ENCODE measurements at places on chromosomes 2 and 18. TPM values are rescaled to one million over a fixed set of nuclear protein-coding genes. Genes with fewer than 3 reads are reported as not detected.

- no peak overlapping the region for H3K27ac ChIP-seq
- peaks cover 1% of the 10 kb centered on the region for H3K4me1 ChIP-seq
- no peaks in the 10 kb centered on the region for H3K27me3 ChIP-seq
- H3K36me3 ChIP-seq, result no peaks in the 10 kb centered on the region
Measured at GRCh38 chr2:32386739-32387138, 29.9 kb downstream of the BIRC6 start.

DNA sequence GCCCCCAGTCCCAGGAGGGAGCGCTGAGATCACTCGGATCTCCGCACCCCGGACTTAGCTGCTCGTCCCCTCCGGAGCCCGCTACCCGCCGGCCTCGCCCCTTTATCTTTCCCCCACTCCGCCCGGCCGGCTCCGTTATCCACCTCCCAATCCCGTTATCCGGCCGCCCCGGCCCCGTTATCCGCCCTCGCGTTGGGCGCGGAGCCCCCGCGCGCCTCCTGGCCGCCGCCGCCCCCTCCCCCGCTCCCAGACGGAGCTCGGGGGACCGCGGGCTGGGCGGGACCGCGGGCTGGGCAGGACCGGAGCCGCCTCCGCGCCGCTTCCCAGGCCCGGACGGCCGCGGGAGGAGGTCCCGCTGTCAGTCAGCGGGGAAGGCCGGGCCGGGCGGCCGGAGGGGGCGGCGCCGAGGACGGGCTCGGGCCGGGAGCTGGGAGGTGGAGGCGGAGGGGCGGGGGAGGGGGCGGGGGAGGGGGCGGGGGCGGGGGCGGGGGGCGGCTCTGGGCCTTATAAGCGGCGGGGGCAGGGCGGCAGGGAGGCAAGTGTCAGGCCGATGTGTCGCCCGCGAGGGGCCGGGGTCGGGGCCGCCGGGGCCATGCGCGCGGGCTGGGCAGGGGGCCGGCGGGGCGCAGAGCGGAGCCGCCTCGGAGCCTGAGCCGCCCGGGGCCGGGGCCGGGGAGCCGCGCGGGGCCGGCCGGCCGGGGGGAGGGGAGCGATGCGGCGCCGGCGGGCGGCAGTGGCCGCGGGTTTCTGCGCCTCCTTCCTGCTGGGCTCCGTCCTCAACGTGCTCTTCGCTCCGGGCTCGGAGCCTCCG is at the start of gene PKDCC:
TSS of gene PKDCC (plus strand) at position 534 of the 811 bp plus-strand sequence. CDS start at position 713, 179 bp downstream.
- H3K27ac ChIP-seq, result peak within 1 kb of the TSS; percentile 95
- no peaks in the 10 kb centered on the region for H3K27me3 ChIP-seq
- no peaks in the 10 kb centered on the region for H3K36me3 ChIP-seq
- peak; percentile 93 for DNase-seq
- peaks cover 23% of the 10 kb centered on the region for H3K4me1 ChIP-seq

GRCh38 chr18:47077111-47077510 is 41.7 kb upstream of the ELOA2 start:
- no peaks in the 10 kb centered on the region for H3K36me3 ChIP-seq
- H3K27me3 ChIP-seq, result no peaks in the 10 kb centered on the region

DNA sequence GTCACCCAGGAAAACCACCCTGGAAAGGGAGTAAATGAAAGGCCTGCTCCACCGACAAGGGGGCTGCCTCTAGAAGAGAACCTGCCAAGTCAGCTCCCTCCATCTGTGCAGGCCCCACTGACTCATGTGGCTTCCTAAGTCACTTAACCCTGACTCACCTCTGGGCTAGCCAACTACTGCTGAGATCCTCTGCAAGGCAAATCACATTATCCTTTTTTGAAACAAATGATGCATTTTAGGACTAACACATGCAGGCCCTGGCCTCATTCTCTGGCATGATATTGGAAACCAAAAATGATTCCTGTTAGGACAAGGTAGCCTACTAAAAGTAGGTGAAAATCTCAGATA is 474.6 kb downstream of the EPHA4 start:
- no peaks in the 10 kb centered on the region for H3K27me3 ChIP-seq
- DNase-seq, result no peak
- H3K27ac ChIP-seq, result no peak overlapping the region
- no peaks in the 10 kb centered on the region for H3K36me3 ChIP-seq

DNA sequence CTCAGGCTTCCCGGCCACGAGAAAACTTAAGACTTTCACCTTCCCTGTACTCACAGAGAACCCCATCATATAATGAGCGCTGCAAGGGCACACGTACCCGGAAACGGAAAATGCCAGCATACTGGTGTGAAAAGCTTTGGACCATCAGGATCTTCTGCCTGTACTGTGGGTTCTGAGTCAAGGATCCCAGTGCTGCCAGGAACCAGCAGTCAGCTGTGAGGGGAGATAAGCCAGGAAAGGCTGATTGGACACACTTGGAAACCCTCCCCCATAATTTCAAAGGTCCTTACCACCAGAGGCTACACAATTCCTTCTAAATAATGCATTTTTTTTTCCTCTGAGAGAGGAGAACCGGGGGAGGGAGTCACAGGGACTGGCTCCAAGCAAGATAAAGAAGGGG is 31.4 kb downstream of the CAPN13 start:
- H3K4me1 ChIP-seq, result no peaks in the 10 kb centered on the region
- DNase-seq, result no peak
- H3K4me3 ChIP-seq, result no peak overlapping the region
- no peaks in the 10 kb centered on the region for H3K27me3 ChIP-seq

- H3K4me1 ChIP-seq, result no peaks in the 10 kb centered on the region
- no peak overlapping the region for H3K4me3 ChIP-seq
Measured at GRCh38 chr18:27004056-27004829, 138.7 kb upstream of the AQP4 start.

GRCh38 chr18:52903857-52904256 is 563.9 kb downstream of the DCC start:
- DNase-seq, result no peak
- H3K36me3 ChIP-seq, result no peaks in the 10 kb centered on the region
- no peaks in the 10 kb centered on the region for H3K27me3 ChIP-seq
- H3K27ac ChIP-seq, result no peak overlapping the region

- no peaks in the 10 kb centered on the region for H3K36me3 ChIP-seq
- H3K27me3 ChIP-seq, result no peaks in the 10 kb centered on the region
- H3K4me3 ChIP-seq, result no peak overlapping the region
- H3K27ac ChIP-seq, result no peak overlapping the region
- no peak for DNase-seq
Measured at GRCh38 chr2:232577841-232578240, 27.4 kb downstream of the EIF4E2 start.

DNA sequence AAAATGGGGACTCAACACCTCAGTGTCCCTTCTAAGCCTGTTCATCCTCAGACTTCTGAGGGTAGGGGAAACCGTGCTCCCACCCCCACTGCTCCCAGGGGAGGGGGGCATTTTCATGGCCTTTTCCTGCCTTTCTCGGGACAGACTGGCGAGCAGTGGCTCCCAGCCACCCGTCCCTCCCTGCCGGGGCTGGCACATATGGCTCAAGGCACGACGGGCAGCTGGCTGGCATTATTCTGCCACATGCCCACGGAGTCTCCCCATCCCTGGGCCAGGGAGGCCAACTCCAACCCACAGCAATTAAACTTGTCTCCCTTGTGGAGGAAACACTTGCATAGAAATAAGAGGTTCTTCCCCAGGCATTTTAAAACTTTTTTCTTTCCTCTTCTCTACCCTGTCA is 148.5 kb upstream of the CBLN2 start:
- no peaks in the 10 kb centered on the region for H3K36me3 ChIP-seq
- no peak overlapping the region for H3K27ac ChIP-seq
- no peaks in the 10 kb centered on the region for H3K27me3 ChIP-seq
- H3K4me3 ChIP-seq, result no peak overlapping the region

GRCh38 chr2:88265352-88266303 is 95.5 kb downstream of the THNSL2 start:
- no peak overlapping the region for H3K27ac ChIP-seq
- no peaks in the 10 kb centered on the region for H3K27me3 ChIP-seq
- no peak for DNase-seq
- no peak overlapping the region for H3K4me3 ChIP-seq
- no peaks in the 10 kb centered on the region for H3K36me3 ChIP-seq

DNA sequence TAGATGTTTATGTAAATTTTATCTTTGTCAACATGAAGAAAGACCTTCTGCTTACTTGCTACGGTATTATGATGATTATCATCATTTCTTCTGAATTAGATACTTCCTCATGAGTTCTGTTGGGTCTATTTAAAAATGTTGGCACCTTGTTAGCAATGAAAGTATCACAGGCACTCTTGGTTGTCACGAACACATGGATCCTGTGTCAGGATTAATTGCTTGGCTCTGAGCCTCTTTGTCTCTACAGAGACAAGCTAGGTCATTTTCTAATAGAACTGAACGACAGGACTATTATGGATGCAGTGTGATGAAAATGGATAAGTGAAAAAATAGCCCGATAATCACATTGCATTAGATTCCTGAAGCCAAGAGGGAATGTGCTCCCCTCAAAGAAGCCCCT is 110.3 kb downstream of the DOCK10 start:
- no peak overlapping the region for H3K27ac ChIP-seq
- no peak overlapping the region for H3K4me3 ChIP-seq
- no peaks in the 10 kb centered on the region for H3K27me3 ChIP-seq
- peaks cover 4% of the 10 kb centered on the region for H3K4me1 ChIP-seq

GRCh38 chr2:237140689-237141285 is 55.1 kb downstream of the COPS8 start:
- no peak overlapping the region for H3K4me3 ChIP-seq
- no peaks in the 10 kb centered on the region for H3K4me1 ChIP-seq
- H3K27ac ChIP-seq, result no peak overlapping the region
- no peaks in the 10 kb centered on the region for H3K27me3 ChIP-seq
- H3K36me3 ChIP-seq, result no peaks in the 10 kb centered on the region

- H3K27me3 ChIP-seq, result no peaks in the 10 kb centered on the region
- no peak overlapping the region for H3K27ac ChIP-seq
- no peak for DNase-seq
- H3K36me3 ChIP-seq, result no peaks in the 10 kb centered on the region
- no peak overlapping the region for H3K4me3 ChIP-seq
Measured at GRCh38 chr2:189874586-189875320, 90.5 kb downstream of the PMS1 start.

GRCh38 chr2:47907039-47907781 is 912 bp upstream of the FBXO11 start:
- H3K36me3 ChIP-seq, result no peaks in the 10 kb centered on the region
- H3K4me1 ChIP-seq, result peaks cover 1% of the 10 kb centered on the region
- no peaks in the 10 kb centered on the region for H3K27me3 ChIP-seq
- peak; percentile 35 for DNase-seq

- no peak overlapping the region for H3K4me3 ChIP-seq
- H3K36me3 ChIP-seq, result no peaks in the 10 kb centered on the region
- no peak overlapping the region for H3K27ac ChIP-seq
- no peak for DNase-seq
Measured at GRCh38 chr2:29931818-29932217, 10.4 kb upstream of the ALK start.

- no peak overlapping the region for H3K4me3 ChIP-seq
- no peak for DNase-seq
- H3K27ac ChIP-seq, result no peak overlapping the region
Measured at GRCh38 chr18:44409515-44409914, 271.2 kb upstream of the SETBP1 start.

GRCh38 chr2:15222856-15223255 is 338.3 kb downstream of the NBAS start:
- no peak overlapping the region for H3K27ac ChIP-seq
- DNase-seq, result no peak
- no peaks in the 10 kb centered on the region for H3K27me3 ChIP-seq

DNA sequence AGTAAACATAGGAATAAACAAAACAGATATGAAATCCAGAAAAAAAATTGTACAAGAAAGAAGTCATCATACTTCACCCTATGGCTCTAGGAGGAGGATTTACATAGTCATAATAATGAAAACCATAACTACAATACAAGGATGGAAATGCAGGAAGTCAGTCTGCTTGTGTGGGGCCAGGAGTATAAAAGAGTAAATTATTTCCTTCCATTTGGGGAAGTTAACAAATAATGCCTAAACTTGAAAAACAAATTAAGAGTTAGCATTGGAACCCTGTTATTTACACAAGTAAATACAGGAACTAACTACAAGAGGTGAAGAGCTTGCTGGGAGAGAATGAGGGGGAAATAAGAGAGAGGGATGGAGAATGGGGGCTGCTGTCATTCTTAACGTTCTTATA is 15.4 kb downstream of the TMEM163 start:
- no peak overlapping the region for H3K27ac ChIP-seq
- no peak for DNase-seq
- no peaks in the 10 kb centered on the region for H3K36me3 ChIP-seq
- H3K4me1 ChIP-seq, result no peaks in the 10 kb centered on the region
- H3K27me3 ChIP-seq, result no peaks in the 10 kb centered on the region

GRCh38 chr2:88810017-88810416 is 118.5 kb downstream of the RPIA start:
- no peaks in the 10 kb centered on the region for H3K4me1 ChIP-seq
- no peak overlapping the region for H3K27ac ChIP-seq
- no peak for DNase-seq
- H3K4me3 ChIP-seq, result no peak overlapping the region
- no peaks in the 10 kb centered on the region for H3K36me3 ChIP-seq

DNA sequence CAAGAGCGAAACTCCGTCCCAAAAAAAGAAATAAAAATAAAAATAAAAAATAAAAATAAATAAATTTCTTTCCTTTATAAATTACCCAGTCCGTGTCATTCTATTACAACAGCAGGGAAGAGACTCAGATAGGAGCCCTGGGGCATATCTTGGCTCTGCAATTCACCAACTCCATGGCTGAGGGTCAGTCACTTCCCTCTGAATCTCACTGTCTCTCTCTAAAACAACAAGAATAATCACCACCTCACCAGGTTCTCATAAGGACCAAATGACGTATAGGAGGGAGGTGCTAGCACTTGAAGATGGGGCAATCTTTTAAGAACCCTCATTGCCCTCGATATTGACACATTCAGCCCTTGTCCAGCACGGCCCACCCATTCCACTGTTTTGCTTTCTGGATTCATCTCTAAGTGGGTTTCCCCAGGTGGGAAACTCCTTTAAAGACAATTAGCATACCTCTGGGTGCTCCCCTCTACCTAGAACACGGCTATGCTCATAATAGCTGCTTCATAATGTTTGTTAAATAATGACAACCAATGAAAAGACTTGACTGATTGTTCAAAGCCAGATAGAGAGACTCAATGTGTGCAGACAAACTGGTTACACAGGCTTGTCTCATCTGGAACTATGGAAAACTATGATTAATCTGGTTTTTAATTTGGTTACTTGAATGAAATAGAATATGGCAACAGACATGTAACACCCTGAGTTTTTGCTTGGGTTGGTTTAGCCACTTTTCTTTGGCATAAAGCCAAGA is 15.1 kb downstream of the MYCN start:
- no peaks in the 10 kb centered on the region for H3K36me3 ChIP-seq
- DNase-seq, result no peak
- H3K27me3 ChIP-seq, result no peaks in the 10 kb centered on the region
- H3K27ac ChIP-seq, result no peak overlapping the region

GRCh38 chr2:109344270-109344805 is 215.3 kb downstream of the SH3RF3 start:
- H3K27ac ChIP-seq, result no peak overlapping the region
- no peaks in the 10 kb centered on the region for H3K27me3 ChIP-seq
- H3K4me3 ChIP-seq, result no peak overlapping the region
- H3K36me3 ChIP-seq, result no peaks in the 10 kb centered on the region
- no peak for DNase-seq

GRCh38 chr2:144151405-144151804 is 368.5 kb downstream of the ZEB2 start:
- no peak for DNase-seq
- no peaks in the 10 kb centered on the region for H3K36me3 ChIP-seq
- H3K27ac ChIP-seq, result no peak overlapping the region
- H3K4me3 ChIP-seq, result no peak overlapping the region

Gene ABCG5
- not detected for total RNA-seq

Gene C2orf15
- total RNA-seq, result 0.52 TPM

Gene CRYBA2
- not detected for total RNA-seq

Gene LOXHD1
- total RNA-seq, result 0.13 TPM

Gene ZFP36L2
- total RNA-seq, result 369 TPM

Gene C2orf49
- total RNA-seq, result 26.6 TPM

Gene COL3A1
- total RNA-seq, result 361 TPM

Gene KATNAL2
- 1.7 TPM for total RNA-seq

Gene KIAA2012
- total RNA-seq, result not detected

Gene MZT2B
- total RNA-seq, result 247 TPM

Gene NT5C1B
- not detected for total RNA-seq

All from ovary (tissue), 10 donors.